ENCODE measurements at places on chromosomes 5 and 9. TPM values are rescaled to one million over a fixed set of nuclear protein-coding genes. Genes with fewer than 3 reads are reported as not detected.
A peak's percentile ranks its signal among the peaks of the same experiment; 100 is the strongest.

GRCh38 chr5:61587125-61587524 lies 255.1 kb downstream of the ZSWIM6 start:
- DNase-seq: no peak

DNA sequence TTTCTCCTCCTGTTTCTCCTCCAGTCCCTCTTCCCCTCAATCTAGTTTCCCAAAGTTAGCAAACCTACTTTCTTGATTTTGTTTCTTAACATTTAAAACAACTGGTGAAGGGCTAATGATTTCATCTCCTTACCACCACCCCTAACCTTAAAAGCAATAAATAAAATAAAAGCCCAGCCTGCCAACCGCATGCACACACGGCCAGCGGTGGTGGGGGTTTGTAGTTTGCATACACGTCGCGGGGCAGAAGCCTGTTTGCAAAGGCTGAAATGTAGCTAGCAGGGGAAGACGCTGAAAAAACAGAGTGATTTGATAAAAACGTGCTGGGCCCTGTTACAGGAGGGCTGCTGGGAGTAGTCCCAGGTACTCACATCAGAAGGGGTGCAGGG lies 1.9 kb upstream of the DMRT2 start:
- DNase-seq: no peak

DNA sequence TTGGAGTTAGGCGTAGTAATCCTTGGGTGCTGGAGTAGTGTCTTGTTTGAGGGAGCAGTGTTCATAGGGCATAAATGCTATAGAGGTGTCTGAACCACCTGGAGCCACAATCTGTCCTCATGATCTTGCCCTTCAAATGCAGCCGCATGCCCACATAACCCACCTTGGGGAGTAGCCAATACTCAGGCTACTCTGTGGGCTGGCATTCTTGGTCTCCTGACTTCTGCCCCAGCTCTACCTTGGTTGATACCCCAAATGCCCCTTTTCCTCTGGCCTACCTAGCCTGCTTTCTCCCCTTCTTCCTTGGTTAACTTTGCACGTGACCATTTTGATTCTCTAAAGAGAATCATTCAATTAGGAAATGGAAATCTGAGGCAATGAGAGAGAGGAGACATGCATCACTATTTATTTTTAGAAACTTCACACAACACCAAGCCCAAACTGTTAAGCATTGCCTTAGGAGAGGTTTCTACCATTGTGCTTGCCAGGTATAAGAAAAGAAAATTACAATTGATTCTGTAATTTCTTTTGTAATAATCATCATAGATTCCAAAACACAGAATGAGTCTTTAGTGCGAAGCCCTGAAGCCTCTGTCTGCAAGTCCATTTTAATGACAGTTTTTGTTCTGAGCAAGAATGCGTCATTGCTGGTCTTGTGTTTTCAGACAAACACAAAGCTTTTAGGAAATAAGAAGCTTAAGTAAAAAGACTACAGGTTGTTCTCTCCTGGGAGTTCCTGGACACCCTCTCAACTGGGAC lies 135.2 kb downstream of the C9orf152 start:
- DNase-seq: no peak

- no peak for DNase-seq
Observed at GRCh38 chr5:180523629-180524466, 29.7 kb downstream of the CNOT6 start.

DNA sequence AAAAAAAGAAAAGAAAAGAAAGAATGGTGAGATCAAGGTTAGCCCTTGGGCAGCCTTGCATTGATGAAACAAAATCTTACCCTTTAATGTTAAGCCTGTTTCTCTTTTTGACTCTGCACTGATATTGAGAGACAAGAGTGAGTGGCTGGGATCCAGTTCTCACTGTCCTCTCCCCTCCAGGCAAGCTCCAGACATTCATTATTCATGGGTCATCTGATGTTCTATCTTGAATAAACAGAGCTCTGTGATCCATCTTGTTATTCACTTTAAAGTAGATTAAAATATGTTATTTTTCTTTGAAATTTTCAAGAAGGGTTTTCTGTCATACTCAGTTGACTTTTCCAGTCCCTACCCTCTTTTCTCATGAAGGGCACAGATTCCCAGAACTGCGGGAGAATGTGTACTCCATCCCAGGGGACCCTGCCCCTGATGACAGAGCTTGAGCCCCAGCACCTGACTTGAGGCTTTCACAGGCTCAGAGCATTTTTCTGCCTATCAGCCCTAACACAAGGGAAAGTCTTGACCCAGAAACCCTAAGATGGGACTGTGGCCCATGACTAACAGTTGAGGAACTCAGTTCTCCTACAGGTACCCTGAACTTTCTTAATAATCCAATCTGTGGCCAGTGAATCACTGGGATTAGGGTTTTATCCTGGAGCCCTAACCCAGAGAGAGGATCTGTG lies 24.1 kb downstream of the ACTL7B start:
- DNase-seq: no peak

- DNase-seq: no peak
Observed at GRCh38 chr9:34898846-34899245, 59.2 kb upstream of the PHF24 start.

DNA sequence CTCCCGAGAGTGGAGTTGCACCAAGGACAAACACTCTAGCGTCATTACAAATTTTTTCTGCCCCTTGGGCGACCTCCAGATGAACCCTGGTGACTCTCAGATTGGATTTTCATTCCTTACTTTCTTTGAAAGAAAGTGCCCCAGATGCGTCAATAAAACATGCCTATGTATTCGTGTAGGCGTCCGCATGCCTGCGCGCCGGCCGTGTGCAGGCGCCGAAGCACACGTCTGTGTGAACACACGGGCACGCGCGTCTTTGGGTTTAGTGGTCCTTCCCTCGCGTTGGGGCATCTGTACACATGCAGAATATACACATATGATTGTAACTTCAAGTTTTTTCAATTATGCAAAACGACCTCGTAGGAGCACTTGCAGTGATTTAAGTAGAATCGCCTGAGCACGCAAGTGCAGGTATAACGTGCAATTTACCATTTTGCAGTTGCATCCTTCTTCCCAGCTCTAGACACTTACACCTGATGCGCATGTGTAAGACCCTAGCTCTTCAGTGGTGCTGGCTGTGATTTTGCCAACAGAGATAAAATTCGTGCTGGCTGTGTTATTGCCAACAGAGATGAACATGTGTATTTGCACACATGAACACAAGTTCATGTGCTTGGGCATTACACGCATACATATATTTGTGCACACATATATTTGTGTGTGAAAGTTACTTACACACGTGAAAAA lies 1.9 kb upstream of the LHX2 start:
- DNase-seq: no peak

- peak; percentile 49 for DNase-seq
Observed at GRCh38 chr5:34022121-34022705, 14.4 kb upstream of the AMACR start.

- no peak for DNase-seq
Observed at GRCh38 chr5:142178651-142179050, 70.1 kb downstream of the NDFIP1 start.

DNA sequence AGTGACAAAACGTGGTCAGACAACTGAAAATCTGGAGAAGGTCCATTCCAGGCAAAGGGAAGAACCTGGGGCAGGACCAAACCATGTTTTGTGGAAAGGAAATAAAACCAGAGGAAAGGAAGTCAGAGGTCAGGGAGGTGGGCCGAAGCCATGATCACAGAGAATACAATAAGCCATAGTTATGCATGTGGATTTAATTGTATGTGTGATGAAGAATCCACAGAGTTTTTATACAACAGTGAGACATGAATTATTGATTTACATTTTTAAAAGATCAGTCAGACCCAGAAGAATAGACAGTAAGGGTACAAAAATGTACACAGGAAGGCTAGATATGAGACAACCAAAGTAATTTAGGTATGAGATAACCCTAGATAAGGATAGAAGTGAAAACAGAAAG lies 20.8 kb downstream of the TTC33 start:
- DNase-seq: no peak

DNA sequence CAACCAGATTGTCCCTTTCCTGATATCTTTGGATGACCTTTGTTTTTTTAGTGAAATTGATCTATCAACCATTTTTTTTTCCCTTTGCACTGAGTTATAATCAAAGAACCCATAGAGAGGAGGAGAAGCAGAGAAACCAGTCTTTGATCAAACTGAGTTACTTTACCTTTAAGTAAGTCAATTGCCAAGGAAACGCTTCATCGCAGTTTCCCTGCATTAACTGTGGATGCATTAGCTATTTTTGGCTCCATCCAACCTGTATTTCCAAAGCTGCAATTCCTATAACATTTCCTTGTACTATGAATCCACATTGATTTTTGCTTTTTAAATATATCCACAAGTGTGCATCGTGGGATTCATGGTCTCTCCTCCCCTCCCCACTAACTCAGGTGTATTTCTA lies 268.1 kb downstream of the NTRK2 start:
- DNase-seq: no peak

DNA sequence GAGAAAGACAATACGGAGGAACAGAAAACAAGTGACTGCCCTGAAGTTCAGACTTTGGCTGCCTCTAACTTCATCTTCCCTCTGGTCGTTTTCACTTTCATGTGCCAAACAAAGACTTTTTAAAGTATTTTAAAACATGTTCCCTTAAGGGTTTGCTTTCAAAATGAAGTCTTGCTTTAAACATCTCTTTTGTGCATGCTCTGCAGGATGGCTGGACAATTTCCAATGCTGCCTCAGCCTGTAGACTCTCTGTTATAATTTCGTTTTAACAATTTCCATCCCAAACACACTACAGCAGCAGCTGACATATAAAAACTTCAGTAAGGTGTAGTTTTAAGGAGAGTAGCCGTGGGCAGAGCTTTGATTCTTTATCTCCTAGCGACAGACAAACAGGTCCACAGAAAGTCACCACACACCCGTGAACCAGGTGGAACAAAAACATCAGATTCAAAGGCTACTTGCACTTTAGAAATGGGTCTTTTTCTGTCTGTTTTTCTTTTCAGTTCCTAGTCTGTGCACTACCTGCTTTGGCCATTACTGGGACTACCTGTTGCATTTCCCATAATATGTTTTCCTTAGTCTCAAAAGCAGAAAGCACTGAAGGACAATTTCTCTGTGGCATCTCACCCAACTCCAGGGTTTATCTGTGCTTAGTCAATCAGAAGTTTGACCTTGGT lies 308.9 kb downstream of the DTWD2 start:
- DNase-seq: no peak

DNA sequence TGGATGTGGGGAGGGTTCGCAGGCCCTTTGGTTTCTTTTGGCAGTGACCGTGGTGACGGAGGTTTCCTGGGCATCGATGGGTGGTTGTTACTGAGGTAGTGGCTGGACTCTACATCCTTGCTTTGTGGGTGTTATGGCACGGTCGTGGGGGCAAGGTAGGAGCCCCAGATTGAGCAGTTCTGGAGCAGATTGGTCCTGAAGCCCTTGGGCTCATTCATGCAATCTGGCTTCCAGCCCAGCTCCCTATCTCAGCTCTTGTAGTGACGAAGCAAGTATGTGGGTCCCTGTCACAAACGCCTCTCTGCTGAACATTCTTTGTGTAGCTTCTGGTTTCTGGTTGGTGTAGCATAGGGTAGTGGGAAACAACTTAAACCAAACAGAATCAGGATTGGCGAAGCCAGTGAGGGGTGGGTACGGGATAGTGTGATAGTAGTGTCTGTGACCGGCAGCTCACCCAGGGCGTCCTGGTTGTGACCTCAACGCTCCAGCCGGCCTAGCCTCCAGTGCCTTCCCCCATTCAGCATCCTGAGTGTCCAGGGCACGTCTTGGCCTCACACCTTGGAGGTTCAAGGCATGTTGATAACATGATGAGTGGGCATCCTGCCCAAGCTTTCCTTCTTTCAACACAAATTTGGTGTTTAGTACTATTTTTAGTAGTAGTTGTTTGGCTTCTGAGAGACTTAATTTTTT lies 2.9 kb downstream of the NDUFS6 start:
- no peak for DNase-seq

DNA sequence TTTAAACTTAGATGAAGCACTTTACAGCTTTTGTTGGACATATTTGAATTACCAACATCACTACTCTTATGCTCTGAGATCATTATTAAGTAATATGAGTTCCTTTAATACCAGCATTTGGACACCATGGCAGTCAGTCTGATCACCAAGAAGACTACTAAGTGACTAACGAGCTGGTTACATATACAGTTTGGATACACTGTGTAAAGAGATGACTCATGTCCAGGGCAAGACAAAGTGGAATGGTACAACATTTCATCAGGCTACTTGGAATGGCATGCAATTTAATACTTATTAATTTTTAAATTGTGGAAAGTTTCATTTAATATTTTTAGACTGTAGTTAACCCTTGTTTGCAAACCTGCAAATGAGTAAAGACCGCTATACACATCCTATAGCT lies 237.4 kb upstream of the PRDM9 start:
- DNase-seq: no peak

GRCh38 chr9:108139900-108140299 lies 650.3 kb upstream of the KLF4 start:
- no peak for DNase-seq

DNA sequence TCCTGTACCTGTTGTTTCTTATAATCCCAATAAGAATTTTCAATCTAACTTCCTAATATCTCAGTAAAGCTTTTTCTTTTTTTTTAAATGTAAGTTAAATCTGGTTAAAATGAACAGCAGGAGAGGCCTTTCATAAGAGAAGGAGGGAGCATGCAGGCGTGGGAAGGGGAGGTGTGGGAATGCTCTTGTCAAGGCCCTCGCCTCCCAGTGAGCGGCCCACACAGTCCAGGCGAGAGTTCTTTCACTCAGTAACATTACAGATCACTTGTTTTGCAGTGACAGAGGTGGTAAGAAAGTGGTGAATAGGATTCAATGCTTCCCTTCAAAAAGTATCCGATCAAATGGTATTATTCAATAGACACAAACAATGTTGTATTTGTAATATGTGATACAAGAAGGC lies 125.0 kb downstream of the EPB41L4A start:
- DNase-seq: no peak

GRCh38 chr9:4238522-4238921 lies 61.3 kb downstream of the GLIS3 start:
- no peak for DNase-seq

DNA sequence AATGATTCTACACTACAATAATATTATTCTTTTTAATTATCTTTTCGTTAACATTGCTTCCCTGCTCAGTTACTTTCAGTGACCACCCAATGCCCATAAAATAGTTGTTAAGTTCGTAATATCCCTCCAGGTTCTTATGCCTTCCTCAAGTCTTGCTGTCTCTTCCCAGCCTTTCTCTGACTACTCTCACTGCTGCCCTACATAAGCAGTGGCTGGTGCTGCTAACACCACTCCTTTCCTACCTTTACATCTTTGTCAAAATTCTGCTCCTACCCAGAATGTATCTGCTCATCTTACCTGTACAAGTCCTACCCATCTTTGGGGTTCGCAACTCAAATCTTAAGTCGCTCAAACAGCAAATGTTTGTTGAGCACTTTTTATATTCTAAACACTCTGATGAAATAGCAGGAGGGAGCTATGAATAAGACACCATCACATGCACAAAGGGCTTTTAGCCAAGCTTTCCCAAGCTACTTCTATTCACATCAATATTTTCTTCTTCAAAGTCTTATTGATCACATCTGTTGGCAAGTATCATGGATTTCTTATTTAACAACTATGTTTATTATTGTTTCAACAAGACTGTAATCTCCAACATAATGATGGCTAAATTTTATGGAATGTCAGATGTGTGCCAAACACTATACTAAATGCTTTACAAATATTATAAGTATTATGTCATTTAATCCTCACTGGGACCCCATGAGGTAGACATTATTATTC lies 29.5 kb downstream of the SLC25A46 start:
- DNase-seq: no peak

Gene PCDHGB3
- total RNA-seq: 0.82 TPM

Gene SLC4A9
- 0.31 TPM for total RNA-seq

Gene IL17B
- not detected for total RNA-seq

Gene OBP2B
- total RNA-seq: not detected

Gene DMRTA1
- not detected for total RNA-seq

Gene AK8
- not detected for total RNA-seq

Gene GABRA1
- not detected for total RNA-seq

Data from activated naive CD8-positive, alpha-beta T cell treated with anti-CD3 and anti-CD28 coated beads, Interleukin-2, amount 10 ng/mL, durations not matched to agents 7 days and 5 days (primary cell).